ENCODE measurements at places on chromosomes 2 and 18.

DNA sequence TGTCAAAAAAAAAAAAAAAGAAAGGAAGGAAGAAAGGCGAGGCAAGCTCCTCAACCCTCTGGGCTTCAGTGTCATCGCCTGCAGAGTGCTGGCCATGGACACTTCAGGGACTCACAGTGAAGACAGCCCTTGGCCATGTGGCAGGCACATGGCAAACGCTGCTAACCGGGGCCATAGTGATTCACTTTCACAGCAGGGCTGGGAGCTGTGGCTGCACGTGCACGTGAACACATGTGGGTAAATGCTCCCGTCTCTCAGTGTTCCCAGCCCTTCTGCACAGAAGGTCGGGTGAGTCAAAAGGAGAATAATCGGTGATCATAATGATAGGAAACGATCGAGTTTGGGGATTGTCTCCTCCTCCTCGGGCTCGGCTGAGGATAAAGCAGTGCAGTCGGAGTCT, 46.1 kb upstream of the UBE2F start:
- DNase-seq: no peak

DNA sequence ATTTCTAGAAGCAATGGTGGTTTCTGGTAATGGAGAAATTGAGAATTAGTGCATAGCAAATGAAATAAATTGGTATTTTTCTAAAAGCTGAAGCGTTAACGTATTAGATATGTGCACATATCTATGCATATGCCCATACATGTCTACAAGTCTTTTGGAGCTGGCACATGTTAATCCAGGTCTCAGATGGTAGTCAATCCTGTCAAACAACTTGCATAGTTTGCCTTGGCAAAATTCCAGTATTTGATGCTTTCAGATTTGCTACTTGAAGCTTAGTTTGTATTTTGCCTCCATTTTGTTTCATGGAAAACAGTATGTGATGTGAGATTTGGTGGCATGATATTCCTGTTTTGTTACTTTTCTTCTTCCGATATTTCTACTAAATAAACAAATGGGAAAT, 304.6 kb downstream of the PARD3B start:
- peak; percentile 54 for DNase-seq

GRCh38 chr18:2847317-2848246, 776 bp downstream of the EMILIN2 start:
- no peak for DNase-seq

DNA sequence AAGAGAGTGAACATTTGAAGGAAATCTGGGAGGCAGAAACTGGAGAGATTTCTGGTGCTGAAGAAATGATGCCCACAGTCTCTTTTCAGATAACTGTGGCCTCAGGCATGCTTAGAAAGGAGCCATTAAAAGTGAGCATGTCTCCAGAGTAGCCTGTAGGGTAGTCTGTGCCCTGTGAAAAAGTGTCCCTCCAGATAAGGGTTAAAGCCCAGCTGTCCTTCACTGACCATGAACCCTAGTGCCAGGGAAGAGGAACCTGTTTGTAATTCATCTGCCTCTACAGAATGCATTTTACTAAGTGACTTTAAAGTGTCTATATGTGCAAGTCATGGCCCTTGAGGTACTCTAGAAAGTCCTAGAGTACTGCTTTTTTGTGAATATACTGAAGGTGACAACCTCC, 30.5 kb upstream of the EHBP1 start:
- no peak for DNase-seq

DNA sequence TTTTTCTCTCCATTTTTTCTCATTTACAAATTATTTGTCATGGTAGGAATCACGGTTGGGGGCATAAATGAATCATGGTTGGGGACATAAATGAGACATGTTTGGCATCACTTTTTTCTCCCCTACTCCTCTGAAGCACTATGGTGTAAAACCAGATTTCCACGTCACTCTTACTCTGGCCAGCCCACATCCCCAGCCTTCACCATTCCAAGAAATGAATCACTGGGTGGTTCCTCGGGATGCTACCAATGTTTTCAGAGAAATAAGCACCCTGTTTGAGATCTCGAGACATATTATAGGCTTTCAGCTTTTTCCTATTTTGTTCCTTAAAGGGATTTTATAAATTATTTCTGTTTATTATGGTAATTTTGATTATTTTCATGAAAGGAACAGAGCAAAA, 155.0 kb upstream of the SLC8A1 start:
- no peak for DNase-seq
